Stimulated activated CD8-positive, alpha-beta memory T cell treated with anti-CD3 and anti-CD28 coated beads, Interleukin-15, amount 100 ng/mL, for 24 hours (primary cell): ENCODE measurements at places on chromosomes 7 and 10.

- DNase-seq = no peak
Measured at GRCh38 chr7:36048141-36048901, 104.7 kb upstream of the EEPD1 start.

- DNase-seq = no peak
Measured at GRCh38 chr7:108181073-108181985, 51.2 kb upstream of the LAMB4 start.

DNA sequence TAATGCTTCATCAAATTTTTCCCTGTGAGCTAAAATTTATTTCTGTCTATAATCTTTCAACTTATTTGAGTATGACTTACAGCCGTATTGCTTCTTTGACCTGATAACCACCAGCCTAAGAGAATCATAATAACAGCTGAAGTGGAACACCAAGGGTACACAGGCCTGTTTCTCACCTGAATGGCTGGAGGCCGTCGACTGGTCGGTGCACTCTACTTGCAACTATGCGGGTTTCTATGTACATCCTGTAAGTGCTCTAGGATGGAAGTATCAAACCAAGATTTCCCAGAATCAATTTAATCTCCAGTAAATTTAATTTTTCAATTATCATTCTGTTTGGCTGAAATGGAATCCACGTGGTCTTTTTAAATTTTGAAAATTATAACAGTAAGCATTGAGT, 504.8 kb upstream of the PHF14 start:
- DNase-seq = no peak

DNA sequence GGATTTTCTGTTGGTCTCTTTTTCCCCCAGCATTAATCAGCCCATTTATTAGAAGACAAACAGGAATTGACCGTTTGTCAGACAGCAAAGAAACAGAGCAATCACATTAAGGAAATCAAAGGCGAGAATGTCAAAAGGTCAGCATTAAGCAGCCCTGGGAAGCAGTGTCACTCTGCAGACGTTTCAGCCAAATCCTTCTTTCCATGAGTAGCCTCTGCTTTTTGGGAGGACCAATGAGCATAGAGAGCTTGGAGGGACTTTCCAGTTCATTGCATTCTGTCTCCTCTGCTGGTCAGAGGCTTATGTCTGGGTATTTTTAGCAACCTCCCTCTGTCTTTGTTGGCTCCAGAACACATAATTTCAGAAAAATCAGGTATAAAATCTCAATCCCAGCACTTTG, 481.4 kb downstream of the GALNT17 start:
- no peak for DNase-seq

GRCh38 chr7:151936207-151936606, 20.0 kb upstream of the GALNTL5 start:
- no peak for DNase-seq

DNA sequence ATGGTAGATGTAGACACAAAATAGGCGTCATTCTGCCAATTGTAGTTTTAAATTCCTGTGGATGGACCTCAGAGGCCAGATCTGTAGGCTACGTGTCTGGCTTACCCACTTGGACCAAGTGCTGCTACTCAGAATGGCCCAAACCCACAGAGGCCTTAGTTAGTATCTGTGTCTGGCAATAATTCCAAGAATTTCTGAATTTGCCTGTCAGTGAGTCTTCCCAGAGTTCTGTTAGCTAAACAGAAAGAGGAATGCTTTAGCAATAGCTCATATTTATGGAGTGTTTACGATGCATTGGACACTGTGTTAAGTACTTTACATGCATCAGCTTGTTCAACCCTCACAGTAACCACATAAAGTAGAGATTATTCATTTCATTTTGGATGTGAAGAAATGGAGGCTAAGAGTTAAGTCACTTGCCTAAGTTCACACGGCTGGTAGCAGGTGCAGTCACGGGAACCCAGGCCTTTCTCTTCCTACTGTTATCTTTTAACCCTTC, 231.8 kb downstream of the PTEN start:
- DNase-seq = no peak

- no peak for DNase-seq
Measured at GRCh38 chr7:14714161-14714728, 188.3 kb downstream of the DGKB start.

DNA sequence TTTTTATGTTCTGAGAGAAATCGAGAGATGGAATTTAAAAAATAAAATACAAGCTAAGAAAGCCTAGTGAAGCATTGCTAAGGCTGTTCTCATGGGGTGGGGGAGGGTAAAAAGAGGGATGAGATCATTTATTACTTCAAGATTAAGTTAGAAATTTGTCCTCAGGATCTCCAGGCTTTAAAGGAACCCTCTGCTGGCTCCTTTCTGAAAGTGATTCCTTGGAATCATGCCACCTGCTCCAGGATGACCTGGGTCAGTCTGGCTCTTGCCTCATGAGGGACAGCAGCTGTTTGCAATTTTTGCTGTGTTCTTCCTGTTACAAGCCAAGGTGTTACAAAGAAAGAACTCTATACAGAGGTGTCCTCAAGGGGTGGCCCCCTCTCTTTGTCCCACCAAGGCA, 69.8 kb downstream of the CDK1 start:
- no peak for DNase-seq

DNA sequence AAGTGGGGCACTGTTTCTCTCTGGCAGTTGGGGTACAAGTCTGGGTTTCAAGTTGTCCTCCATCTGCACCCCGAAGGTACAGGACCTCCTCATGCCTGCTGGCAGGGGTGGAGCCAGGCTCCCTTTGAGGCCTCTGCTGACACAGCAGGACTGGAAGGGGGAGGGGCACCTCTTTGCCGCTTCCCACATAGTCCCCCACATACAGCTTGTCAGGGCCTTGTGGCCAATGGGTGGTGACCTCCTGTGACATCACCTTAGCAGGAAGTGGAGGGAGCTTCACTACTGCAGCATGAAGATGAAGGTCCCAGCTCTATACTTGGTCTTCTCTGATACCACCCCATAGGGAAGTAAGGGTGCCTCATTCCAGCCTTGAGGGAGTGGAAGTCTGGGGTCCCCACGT, 167.8 kb downstream of the RAMP3 start:
- no peak for DNase-seq

- no peak for DNase-seq
Measured at GRCh38 chr7:106450716-106451115, 165.9 kb upstream of the NAMPT start.

DNA sequence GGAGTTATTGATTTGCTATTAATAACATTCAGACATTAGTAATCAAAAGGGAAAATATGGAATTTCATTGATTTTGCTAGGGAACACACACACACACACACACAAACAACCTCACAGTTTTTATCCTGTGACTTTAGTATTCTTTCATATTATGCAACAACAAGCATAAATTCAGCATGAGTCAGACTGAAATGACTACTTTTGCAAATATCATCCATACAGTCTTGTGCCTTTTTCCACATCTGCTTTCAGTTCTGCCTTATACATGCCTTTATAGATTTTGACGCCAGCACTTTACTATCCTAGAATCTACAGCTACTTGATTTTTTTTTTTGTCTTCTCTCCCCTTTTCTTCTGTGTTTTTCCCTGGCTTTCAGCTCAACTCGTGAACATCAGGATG, 975.8 kb upstream of the LRRTM3 start:
- DNase-seq = no peak

- DNase-seq = no peak
Measured at GRCh38 chr10:121322046-121322445, 276.2 kb downstream of the FGFR2 start.

- DNase-seq = no peak
Measured at GRCh38 chr10:120205368-120206018, 251.5 kb upstream of the PLPP4 start.

GRCh38 chr7:22001345-22002004, 55.8 kb upstream of the CDCA7L start:
- DNase-seq = no peak

DNA sequence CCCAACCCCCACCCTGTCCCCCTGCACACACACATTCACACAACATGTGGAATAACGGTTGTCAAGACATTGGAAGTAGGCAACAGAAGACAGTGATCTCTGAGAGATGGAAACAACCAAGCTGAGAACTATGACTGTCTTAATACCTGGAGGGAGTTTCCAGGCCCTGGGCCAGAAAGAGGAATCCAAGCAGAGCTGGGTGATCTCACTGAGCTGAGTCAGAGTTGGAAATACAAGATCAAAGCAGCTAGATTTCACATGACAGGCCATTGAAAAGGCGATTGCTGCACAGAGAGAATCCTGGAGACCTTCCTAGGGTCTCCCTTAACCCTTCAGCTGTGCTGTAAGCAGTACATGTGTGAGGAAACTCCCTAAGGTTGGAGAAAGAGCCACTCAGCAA, 165.8 kb upstream of the PRSS1 start:
- DNase-seq = no peak

DNA sequence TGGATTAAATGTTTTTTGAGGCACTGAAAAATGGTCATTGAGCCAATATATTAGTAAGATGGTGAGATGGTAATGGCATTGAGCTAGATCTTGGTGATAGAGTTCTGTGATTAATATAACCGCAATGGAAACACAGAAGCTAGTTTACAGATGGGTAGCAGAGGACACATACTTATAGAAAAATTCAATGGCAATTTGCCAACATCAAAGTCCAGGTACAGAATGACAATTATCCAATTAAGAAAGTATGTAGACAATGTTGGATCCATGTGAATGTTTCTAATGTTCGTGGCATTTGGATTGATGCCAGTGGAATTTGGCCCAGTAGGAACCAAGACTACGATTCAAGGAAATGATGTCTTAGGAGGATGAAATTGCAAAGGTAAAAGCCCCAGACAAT, 187.8 kb downstream of the GNAT3 start:
- DNase-seq = no peak

DNA sequence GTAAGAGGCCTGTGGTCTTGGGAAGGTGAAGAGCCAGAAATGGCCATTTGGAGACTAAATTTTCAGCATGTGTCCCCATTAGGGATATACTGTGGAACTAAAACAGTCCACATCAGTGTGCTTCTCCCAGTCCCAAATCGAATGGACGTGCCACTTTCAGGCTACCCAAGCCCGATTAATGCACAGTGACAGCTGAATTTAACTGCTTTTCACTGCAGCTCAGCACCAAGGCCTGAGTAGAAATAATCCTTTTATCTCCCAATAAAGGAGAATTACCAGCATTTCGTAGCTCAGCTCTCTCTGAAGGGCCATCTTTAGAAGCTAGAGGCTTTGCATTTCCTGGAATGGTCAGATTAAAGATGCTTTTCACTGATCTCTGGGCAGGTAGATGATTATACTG, 183.3 kb downstream of the NPSR1 start:
- no peak for DNase-seq

GRCh38 chr7:1939434-1940401, 269.6 kb downstream of the ELFN1 start:
- DNase-seq = no peak

- no peak for DNase-seq
Measured at GRCh38 chr7:82382276-82382675, 61.3 kb downstream of the CACNA2D1 start.

DNA sequence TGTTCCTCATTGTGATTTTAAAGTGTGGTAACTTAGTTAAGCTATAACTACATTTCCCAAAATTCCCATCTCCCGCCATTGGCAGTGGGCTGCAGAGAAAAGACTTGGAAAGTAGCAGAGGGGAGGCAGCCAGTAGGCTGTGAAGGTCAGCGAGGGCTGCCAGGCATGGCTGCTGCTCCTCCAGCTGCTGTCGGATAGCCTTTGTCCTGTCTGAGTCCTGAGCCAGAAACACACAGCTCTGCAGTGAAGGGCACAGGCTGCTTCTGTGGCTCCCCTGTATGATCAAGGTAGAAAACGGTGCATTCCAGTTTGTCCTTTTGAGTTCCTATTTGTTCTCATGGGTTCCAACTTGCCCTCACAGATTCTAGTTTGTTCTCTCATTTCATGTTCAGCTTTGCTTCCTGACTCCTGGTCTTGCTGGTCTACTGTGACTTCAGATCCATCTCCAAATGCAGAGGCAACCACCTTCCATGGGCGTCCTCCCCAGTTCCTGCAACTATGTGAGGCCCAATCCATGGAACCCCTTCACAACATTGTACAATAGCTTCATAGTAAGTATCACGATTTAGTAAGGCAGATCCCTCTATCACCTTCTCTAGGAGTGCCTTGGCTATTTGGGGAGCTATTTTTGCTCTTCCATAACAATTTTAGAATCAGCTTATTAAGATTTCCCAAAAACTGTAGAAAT, 31.7 kb downstream of the SYPL1 start:
- no peak for DNase-seq

GRCh38 chr7:55423277-55423711, 58.2 kb downstream of the LANCL2 start:
- DNase-seq = no peak

- DNase-seq = no peak
Measured at GRCh38 chr10:114713525-114714090, 55.5 kb upstream of the ABLIM1 start.
